ENCODE measurements at places on chromosomes 6 and 20.

DNA sequence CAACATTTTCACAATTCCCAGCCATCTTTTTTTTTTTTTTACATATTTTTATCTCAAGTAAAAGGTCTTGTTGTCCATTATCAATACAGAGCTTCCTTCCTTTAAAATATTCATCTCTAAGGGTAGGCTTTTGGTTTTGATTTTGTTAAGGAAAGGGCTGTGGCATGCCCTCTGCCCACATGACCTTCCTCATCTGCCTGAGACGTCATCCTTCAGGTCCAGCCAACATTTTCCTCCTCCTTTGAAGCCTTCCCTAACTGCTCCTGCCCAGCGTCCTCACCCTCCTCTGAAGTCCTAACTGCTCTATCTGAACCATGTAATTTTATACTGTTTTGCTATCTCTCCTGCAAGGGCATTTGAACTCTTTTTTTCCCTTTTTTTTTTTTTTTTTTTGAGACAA is 73.9 kb upstream of the TGM3 start:
- DNase-seq, result no peak

GRCh38 chr6:143449714-143450452 is 612 bp downstream of the ADAT2 start:
- DNase-seq, result no peak

DNA sequence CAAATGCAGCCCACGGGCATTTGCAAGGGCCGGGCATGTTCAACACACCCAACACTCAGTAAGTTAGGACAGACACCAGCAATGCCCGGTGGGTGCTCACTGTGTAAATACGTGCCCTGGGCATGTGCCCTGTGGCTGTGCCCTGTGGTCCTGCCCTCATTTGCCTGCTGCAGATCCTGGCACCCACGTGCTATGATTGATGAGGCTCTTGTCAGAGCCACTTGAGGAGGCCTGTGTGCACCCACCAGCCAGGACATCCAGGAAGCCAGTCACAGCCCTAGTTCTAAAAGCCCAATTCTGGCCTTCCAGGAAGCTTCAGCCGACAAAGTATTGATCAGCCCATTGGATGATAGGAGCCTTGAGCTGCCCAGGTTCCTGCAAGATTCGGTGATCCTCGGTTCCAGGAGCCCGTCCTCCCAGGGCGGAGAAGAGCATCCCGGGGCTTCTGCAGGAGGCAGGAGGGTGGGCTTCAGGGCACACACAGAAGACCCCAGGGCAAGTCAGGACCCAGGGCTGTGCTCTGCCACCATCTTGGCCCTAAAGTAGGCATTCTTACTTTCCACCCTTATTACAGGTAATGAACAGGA is 223.9 kb downstream of the PREX1 start:
- no peak for DNase-seq

- no peak for DNase-seq
Observed at GRCh38 chr20:5614506-5614905, 135.7 kb upstream of the SHLD1 start.

DNA sequence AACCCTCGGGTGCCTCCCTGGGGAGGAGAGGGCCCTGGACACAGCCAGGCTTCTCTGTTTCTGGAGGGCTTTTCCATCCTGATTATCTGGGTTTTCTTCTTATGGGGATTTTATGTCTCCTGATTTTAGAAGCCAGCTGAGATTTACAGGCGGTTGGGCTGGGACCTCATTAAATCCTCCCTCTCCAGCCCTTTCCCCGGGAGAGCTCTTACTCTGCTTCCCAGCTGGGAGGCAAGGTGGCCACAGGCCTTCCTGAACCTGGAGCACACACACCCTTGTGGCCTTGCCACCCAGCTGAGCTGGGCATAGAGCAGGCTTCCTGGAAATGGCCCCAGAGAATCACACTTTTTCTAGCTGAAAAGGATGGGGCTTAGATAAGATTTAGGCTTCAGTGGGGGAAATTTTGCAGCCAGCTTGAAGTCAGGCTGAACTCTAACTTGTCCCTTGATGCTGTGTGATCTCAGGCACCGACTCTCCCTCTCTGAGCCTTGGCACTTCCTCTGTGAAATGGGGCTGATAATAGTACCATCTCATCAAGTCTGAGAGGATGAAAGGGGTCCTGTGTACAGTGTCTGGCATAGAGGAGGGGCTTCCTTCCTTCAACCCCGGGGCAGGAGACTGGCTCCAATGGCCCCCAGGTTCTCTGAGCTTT is 16.6 kb downstream of the VSTM2L start:
- DNase-seq, result no peak

DNA sequence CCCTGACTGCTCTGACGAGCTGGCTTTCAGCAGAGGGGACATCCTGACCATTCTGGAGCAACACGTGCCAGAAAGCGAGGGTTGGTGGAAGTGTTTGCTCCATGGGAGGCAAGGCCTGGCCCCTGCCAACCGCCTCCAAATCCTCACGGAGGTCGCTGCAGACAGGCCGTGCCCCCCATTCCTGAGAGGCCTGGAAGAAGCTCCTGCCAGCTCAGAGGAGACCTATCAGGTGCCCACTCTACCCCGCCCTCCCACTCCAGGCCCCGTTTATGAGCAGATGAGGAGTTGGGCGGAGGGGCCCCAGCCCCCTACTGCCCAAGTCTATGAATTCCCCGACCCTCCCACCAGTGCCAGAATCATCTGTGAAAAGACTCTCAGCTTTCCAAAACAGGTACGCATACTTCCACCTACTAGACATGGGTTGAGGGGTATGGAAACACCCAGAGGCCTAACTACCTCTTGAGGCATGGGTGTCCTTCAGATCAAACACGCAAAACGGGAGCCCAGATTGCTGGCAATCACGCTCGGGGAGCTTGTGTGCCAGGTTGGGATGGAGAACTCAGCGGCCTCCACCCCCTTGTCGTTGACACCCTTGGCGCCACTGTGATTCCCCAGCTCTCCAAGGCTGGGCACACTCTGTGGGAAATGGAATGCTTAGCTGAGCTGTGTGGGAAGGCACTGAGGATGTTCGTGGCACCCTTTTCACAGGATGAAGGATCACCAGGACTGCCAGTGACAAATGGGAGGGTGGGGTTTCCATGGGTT is 25.3 kb downstream of the CASS4 start:
- DNase-seq, result no peak

DNA sequence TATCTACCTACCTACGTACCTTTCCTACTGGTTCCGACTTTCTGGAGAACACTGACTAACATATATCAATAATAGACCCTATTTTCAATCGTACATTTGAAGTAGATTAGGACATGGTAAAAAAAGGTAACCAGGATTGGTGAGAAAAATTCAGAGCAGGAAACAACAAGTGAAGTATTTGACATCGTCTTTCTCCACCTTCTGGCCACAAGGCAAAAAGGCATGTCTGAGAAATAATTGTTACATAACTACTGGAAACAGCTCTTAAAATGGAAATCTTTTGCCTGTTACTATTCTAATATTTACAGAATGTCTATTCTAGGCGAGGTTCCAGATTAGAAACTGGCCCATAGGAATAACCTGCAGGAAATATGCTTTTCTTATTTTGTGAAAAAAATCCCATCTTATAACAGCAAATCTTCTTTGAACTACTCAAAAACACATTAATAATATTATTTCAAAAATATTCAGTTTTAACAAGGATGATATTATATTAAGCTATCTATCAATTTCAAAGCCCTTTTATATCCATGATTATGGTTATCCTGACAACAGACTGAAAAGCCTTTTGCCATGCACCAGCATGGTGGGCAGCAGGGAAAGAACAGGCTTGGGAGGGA is 80.8 kb downstream of the RCAN2 start:
- no peak for DNase-seq

- no peak for DNase-seq
Observed at GRCh38 chr6:93785694-93786030, 366.3 kb upstream of the EPHA7 start.
